ENCODE measurements at places on chromosomes 6 and 20.

DNA sequence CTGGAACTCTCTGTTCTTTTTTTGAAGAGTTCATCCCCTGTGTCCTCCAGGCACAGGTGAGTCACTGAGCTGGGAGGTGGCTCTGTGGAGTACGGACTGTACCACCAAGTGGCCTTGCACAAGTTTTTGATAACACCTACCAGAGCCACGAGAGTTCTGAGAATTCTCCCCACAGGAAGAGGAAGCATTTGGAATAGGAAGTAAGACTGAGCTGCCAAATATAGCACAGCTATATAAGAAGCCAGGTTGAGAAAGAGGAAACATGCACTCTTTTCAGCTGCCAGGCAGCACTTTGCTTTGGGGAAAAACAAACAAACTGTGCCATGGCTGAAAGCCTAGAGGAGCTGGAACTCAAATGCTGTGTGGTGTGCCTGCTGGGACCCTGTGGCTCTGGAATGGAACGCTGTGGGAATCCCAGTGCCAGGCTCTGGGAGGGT, 70.8 kb upstream of the RIPOR2 start:
- no peak for DNase-seq

DNA sequence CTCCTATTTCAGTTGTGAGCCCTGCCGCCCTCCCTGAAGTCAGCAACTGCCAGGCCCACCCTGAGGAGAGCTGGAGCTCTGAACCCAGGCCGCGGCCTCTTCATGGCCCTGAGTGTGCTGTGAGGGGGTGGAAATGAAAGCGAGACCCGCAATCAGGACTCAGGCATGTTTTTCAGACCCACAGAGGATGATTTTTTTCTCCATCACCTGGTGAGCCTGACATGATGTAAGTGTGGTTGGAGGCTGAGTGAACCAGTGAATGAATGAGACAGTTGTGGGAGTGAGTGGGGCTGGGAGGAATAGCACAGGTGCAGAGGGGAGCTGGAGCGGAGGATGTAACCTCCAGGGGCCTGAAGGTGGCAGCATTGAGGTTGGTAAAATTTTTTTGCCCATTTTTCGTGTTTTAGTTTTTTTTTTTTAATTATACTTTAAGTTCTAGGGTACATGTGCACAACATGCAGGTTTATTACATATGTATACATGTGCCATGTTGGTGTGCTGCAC, 18.3 kb downstream of the RAET1L start:
- DNase-seq = no peak

DNA sequence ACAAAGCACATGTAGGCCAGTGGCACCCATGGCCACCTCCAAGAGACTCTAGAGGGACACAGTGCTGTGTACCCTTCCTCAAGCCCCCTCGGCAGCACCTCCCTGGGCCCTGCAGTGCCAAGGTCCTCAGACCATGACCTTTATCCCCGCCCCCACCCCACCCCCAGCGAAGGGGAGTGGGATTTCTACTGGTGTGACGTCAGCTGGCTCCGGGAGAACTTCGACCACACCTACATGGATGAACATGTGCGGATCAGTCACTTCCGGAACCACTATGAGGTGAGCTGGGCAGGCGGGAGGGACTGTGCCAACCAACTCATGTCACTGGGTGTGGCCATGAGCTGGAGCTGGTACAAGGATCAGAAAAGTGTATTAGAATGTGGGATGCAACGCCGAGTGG, 38.0 kb downstream of the TTLL9 start:
- DNase-seq = no peak

DNA sequence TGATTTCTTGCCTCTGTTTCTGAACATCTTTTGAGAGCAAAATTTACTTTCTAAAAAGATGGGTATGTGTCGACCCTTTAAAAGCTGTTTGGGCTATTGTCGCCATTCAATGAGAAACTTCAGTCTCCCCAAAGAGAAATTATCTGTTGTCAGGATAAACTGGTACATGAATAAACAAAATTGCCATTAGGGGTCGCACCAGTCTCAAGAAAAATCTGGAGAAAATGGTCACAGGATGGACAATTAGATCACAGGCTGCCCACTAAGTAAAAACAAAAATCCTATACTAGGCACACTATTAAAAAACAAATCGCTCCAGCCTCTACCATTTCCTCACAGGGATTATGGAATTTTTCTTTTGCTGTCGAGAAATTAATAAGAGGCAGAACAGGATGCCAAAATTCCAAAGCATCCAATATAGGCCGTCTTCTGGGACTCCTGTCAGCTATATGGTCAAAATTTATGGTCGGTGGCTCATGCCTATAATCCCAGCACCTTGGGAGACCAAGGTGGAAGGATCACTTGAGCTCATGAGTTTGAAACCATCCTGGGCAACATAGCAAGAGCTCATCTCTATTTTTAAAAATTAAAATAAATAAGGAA, 5.5 kb upstream of the HLA-E start:
- DNase-seq = no peak

DNA sequence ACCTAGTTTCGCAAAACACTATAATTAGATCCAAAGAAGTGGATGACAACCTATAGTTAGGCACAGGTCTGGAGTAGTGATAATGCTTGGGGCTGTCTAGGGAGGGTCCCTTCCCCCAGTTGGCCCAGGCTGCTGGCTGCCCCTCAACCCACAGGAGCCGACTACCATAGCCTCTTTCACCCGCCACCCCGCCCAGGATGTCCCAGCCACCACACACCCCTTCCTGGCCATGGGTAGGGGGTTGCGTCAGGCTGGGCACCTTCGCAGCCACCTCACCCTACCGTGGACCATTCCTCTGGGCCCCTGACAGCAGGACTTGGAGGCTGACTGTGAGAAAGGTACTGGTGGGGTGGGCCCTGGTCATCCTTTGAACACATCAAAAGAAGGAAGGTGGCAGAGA, 8.5 kb downstream of the TFEB start:
- DNase-seq = no peak

DNA sequence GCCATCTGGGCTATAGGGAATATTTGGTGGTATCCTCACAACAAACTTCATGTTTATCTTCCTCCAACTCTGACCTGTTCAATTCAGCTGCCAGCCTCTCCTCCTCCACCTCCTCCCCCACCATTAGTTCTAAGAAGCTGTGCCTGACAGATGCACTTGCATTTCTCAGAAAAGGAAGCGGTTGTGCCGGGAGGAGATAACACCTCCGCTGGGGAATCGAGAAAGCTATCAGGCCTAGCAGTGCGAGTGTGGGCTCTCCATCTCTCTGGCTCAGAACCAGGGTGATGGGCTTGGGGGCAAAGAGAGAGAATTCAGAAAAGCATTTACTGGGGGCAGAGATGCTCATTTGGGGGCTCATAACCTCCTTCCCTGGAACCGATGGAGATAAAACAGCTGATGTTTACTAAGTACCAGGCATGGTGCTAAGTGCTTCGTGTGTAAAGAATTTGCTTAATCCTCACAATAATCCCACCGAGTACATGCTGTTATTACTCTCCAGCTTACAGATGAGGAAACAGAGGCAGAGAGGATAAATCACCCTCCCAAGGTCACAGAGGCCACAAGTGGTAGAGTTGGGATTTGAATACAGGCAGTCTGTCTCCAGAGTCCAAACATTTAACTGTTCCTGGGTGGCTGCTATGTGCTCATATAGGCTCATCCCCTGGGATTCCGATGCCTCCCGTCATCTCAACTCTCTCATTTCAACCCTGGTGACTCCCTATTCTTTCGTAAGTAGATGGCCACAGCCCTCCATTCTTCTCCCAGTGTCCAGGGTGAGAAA, 38.3 kb downstream of the COX4I2 start:
- peak; percentile 33 for DNase-seq

DNA sequence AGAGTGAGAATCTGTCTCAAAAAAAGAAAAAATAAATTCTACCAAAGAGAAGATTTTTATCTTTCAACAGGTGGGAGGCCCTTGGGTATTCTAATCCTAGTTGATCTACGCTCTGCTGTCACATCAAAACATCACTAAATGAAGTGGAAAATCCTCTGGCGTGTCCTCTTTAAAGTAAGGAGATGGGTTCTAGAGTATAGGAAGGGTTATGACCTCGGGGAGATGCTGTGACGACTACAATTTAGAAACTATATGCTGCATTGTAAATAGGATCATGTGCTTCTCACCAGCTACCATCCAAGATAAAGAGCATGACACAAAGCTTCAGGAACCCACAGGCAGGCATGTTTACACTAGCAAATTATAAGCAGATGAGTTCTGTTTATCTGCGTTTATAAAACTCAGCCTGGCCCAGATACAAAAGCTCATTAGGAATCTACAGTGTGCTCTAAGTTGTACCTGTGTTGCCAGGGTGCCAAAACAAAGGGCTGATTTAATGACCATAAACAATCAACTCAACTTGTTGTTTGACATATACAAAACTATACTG, 197.1 kb upstream of the PLN start:
- no peak for DNase-seq

- DNase-seq = no peak
Observed at GRCh38 chr6:51528556-51528955, 558.9 kb downstream of the PKHD1 start.

- no peak for DNase-seq
Observed at GRCh38 chr20:62304331-62305148, 1.7 kb downstream of the ADRM1 start.

GRCh38 chr6:163530406-163530805, 115.9 kb downstream of the QKI start:
- DNase-seq = no peak

GRCh38 chr20:60812561-60812960, 439.5 kb upstream of the CDH4 start:
- DNase-seq = no peak

GRCh38 chr6:113600551-113601339, 256.4 kb upstream of the MARCKS start:
- DNase-seq = no peak

DNA sequence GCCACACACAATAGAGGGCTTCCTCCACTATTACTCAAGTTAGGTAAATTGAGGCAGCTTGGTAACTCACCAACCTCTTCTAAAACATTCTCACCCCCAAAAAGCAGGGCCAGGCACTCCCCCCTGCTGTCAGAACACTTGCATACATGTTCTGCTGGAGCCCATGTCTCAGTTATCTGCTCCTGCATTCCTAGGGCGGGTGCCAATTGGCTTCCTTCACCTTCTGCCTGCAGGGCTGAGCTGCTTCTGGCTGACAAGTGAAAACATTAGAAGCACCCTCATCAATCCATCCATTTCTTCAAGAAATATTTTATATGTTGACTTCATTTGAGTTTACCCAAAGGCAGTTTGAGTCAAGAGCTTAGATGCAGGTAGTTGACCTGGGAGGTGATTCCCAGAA, 4.5 kb upstream of the ENTPD6 start:
- no peak for DNase-seq
